ENCODE measurements at places on chromosomes 1 and 21.

- no peak for DNase-seq
These were observed 103.6 kb upstream of the PTGFR start for GRCh38 chr1:78387201-78387600.

DNA sequence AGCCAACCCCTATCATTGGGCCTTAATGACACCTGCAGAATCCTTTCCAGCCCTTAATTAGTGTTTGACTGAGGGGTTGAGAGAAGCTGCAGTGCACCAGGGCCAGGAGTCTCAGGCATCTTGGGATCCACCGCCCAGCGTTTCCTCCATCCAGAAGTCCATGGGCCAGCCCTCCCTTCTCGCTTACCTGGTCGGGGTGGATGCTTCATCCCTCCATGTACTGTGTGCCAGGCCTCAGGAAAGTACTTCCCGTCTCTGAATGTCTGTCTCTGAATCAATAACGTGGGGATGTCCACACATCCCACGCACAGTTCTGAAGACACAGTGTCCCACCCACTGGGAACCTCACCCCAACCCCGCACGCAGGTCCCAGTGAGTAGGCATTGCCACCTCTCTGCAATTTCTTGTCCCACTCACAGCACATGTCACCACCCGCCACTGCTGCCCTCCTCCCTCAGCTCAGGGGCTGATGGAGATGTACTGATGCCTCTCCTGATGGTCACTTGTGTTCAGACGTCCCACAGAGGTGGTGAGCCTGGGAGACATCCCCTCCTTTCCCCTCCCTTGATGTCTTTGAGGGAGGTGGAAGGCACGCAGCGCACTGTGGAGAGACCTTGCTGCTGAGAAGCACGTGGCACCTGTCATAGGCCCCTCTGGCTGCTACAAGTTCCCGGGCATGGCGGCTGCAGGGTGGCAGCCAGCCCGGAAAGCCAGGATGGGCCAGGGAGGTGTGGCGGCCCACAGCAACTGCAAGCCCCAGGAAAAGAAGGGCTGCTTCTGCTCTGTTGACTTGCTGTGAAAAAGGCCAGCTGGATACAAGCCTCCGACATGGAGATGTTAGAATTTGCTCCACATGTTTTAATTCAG, 29.4 kb upstream of the PRSS38 start:
- no peak for DNase-seq

DNA sequence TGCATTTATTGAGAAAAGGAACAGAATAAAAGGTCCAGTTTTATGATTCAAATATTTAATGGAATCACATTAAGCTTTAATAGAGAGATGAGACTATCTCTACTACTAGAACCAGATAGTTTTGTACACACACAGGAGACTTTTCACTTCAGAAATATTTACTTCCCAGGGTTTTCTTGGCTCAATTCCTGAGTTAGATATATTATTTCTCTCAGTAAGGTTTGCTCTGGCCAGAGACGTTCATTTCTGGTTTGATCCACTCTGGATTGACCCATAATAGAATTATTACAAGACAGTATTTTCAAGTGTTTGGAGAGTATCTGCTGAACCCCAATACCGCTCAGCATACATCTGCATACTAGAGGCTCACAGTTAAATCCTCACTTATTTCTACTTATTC, 1.3 kb upstream of the RCOR3 start:
- peak; percentile 13 for DNase-seq

DNA sequence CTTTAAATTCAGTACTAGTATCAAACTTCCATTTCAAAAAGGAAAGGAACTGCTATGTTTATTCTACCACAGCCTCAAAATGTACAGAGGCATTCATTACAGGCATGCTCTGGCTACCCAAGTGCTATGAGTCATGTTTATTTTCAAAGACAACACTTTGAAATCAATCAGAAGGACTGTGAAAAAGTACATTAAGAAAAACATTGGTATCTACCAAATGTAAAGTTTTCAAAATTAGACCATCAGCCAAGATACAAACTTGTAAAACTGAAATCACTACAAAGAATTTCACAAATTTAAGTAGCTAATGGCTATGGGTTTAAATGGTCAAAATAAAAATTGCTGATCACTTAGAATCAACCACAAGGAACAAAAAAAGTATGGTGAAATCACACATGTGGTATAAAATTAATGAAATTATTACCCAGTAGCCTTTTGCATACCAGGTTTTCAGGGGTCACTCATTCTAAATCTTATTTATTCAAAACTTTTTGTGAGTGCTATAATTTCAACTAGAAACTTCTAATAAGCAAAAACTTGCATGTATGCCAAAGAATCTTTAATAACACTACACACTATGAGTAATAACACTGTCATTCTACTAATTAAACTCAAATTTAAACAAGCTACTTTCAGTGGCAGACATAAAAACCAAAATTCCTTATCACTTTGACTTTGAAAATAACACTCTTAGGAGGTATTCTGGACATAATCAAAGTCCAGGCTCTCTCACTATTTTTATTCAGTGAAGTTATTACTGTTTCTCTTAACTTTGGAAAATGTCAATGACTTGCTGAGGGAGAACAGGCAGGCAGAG, 49.2 kb downstream of the ENAH start:
- DNase-seq = peak; percentile 69

- DNase-seq = no peak
These were observed 4.7 kb downstream of the FOXO6 start for GRCh38 chr1:41365772-41366454.
